ENCODE measurements at places on chromosomes 1 and 21. TPM values are rescaled to one million over a fixed set of nuclear protein-coding genes. Genes with fewer than 3 reads are reported as not detected.

GRCh38 chr1:17994046-17994445 is 113.6 kb upstream of the IGSF21 start:
- DNase-seq, result no peak

DNA sequence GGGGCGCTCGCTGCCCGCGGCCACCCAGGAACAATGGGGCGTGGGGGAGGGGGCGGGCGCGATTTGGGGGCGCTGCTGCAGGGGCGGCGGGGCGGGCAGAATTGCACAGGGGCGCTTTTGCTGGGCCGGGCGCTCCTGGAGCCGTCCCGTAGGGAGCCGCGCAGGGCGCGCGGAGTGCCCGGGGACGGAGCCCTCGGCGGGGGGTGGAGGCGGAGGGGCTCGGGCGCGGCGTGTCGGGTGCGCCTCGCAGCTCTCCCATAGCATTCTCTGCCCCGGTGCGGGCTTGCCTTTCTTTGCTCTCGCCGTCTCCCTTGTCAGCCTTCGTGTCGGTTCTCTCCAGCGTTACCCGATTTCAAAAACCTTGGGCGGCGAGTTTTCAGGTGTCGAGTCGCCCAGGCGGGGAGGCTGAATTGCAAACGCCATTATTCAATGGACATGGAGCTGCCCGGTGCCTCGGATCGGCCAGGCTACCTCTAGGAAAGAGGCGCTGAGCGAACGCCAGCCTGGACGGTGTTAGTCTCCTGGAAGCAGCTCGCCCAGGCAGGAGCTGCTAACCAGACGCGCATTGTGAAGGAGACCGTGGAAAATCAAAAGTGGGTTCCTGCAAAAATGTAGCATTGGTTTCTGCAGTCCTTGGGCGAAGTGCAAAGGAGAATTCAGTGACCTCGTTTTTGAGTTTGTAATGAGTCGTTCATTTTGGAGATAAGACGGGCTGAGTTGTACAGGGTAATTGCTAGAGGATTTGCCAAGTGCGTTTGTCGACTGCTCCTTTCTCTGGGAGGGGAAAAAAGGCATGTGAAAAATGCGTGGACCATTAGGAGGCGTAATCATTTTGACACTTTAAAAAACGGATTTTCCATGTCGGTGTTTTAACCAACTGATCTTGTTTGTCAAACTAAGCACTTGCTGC is 626 bp downstream of the CXADR start:
- DNase-seq, result no peak

- DNase-seq, result no peak
Measured at GRCh38 chr1:227356620-227357146, 38.4 kb upstream of the CDC42BPA start.

DNA sequence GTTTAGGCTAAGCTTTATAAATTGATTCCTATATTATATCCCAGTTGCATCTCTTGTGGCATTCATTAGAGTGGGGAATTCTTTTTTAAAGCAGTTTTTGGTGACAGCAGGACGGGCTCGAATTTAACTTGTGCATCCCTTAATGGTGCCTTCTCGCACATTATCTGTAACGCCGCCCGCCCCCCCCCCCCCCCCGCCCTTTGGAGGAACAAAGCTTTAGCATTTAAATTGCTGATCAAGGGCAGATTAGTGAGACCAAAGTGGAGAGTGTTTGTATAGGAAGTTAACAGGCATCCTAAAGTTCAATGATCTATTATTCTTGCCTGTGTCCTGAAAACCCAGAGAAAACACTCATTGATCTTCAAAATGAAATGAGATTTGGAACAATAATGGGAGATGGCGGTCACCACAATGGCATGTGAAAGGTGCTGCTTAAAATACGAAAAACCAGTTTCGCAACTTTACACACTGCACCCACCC is 2.2 kb downstream of the LMO4 start:
- DNase-seq, result no peak

- peak; percentile 17 for DNase-seq
Measured at GRCh38 chr1:151472856-151473731, 13.8 kb upstream of the POGZ start.

- DNase-seq, result no peak
Measured at GRCh38 chr1:242784807-242785206, 260.3 kb upstream of the PLD5 start.

GRCh38 chr1:202656951-202657646 is 53.2 kb downstream of the SYT2 start:
- no peak for DNase-seq

DNA sequence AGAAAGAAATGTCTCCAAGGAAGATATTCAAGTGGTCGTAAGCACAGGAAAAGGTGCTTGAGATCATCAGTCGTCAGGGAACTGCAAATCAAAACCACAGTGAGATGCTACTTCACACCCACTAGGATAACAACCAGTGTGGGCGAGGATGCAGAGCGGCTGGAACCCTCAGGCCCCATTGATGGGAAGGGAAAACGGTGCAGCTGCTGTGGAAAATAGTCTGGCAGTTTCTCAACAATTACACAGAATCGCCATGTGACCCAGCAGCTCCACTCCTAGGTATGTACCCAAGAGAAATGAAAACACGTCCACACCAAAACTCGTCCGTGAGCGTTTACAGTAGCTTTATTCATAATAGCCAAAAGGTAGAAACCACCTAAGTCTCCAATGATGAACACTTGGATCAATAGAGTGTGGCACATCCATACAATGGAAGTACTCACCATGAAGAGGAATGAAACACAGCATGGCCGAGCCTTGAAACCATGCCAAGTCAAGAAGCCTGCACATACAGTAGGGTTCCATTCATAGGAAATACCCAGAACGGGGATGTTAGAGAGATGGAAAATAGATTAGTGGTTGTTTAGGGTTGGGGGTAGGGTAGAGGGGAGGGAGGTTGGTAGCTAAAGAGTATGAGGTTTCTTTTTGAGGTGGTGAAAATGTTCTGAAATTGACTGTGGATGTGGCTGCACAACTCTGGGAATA is 6.1 kb downstream of the DFFB start:
- DNase-seq, result no peak

DNA sequence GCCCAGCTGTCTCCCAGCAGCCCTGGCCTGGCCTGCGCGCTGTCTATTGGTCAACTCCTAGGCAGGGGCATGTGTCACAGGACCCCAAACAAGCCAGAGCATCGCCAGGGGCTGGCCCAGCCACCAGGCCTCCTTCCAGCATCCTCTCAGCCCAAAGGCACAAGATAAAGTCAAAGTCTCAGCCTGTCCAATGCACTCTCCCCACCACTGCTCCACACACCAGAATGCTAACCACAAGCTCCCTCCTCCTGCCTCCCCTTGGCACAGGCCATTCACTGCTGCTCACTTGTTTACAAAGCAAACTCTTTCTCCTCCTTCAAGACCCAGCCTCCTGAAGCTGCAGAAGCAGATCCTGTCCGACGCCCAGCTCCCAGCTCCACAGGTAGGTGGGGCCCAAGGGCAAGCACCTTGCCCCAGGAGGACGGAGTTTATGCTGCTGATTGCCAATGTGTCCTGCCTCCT is 133.4 kb downstream of the DMRTB1 start:
- no peak for DNase-seq

TNFSF18 gene
- total RNA-seq, result 45.6 TPM

Data from pulmonary artery endothelial cell (primary cell).